ENCODE measurements at places on chromosomes 6 and 20.

- ATAC-seq = no peak
Measured at GRCh38 chr20:44542890-44543289, 21.0 kb upstream of the SERINC3 start.

- no peak for ATAC-seq
Measured at GRCh38 chr6:89379281-89379680, 26.8 kb upstream of the UBE2J1 start.

DNA sequence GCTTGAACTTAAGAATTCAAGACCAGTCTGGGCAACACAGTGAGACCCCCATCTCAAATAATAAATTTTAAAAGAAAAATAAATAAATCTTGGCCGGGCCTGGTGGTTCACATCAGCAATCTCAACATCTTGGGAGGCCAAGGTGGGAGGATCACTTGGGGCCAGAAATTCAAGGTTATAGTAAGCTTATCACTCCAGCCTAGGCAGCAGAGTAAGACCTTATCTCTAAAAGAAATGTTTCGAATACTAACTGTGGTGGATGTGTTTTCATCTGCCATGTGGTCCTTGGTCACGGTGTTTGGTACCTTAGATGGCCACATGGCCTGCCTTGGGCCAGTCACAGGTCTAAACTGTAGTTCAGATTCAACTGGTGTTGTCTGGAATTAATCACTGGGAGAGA lies 5.8 kb downstream of the UBE2C start:
- ATAC-seq = no peak

- no peak for ATAC-seq
Measured at GRCh38 chr6:168499045-168499650, 58.2 kb downstream of the SMOC2 start.

- no peak for ATAC-seq
Measured at GRCh38 chr6:1068068-1068467, 243.8 kb upstream of the FOXQ1 start.

- ATAC-seq = no peak
Measured at GRCh38 chr6:130320908-130321307, 44.9 kb upstream of the TMEM200A start.

DNA sequence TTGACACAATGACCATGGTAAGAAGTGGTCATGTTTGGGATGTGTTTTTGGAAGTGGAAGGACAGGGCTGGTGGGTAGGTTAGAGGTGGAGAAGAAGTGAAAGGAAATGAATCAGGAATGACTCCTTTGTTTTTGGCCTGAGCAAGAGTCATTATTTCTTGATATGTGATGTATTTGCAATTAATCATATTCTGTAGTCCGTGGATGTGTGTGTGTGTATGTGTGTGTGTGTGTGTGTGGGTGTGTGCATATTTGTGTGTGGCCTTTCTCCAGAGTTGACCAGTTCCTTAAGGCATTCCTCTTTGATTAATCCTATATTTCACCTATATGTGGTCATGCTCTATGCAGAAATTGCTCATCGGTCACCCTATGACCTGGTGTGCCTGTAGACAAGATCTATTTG lies 130.7 kb downstream of the UTRN start:
- ATAC-seq = no peak

- peak; percentile 81 for ATAC-seq
Measured at GRCh38 chr20:46757754-46758678, 48.6 kb downstream of the SLC2A10 start.

- no peak for ATAC-seq
Measured at GRCh38 chr6:137087902-137088301, 43.1 kb upstream of the IL20RA start.

GRCh38 chr20:37527638-37528445 lies at the start of gene BLCAP:
BLCAP (minus strand) TSS chr20:37527876; CDS start chr20:37519174, 8,702 bp downstream.
- peak; percentile 92 for ATAC-seq

- no peak for ATAC-seq
Measured at GRCh38 chr6:51513891-51514747, 573.3 kb downstream of the PKHD1 start.

DNA sequence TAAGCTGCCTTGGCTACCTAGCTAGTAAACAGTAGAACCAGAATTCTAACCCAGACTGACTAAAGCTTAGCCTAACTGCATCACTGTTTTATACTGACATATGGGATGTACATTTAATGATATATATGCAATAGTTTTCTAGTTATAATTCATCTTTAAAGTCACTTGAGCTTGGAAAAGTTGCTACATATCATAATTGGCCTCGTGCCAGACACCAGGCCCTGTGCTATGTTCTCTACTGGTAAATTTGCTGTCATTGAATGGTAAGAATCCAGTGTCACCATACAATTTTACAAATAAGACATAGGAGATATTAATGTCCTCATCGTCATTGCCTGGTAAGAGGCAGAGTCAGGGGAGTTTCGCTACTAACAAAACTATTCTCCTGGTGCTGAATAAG lies 396.8 kb downstream of the CDKAL1 start:
- ATAC-seq = no peak

- peak; percentile 83 for ATAC-seq
Measured at GRCh38 chr6:100464903-100465700, at the start of gene SIM1. SIM1 (minus strand) TSS chr6:100464921; CDS start chr6:100463468, 1,453 bp downstream.

- ATAC-seq = no peak
Measured at GRCh38 chr6:121190122-121190521, 144.2 kb downstream of the TBC1D32 start.

GRCh38 chr6:158506601-158507000 lies 53.3 kb upstream of the TMEM181 start:
- peak; percentile 54 for ATAC-seq

DNA sequence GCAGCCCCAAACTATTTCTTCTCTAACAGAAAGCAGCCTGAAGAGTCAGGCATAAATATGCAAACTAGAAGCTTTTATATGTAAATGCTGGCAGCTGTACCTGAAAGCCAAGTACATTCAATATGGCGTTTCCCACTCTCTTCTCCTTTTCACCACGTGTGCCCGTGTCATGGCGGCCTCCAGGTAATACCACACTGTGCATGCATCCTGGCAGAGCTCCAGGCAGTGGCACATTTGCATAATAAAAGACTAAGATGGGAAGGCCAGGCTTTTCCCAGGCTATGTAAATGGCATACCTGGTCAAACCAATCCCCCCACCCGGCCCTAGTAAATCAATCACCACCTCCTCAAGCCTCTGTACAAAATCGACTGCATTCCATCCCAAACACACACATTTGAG lies 120.6 kb downstream of the MMUT start:
- no peak for ATAC-seq

- no peak for ATAC-seq
Measured at GRCh38 chr6:41984623-41985022, 43.0 kb upstream of the CCND3 start.

DNA sequence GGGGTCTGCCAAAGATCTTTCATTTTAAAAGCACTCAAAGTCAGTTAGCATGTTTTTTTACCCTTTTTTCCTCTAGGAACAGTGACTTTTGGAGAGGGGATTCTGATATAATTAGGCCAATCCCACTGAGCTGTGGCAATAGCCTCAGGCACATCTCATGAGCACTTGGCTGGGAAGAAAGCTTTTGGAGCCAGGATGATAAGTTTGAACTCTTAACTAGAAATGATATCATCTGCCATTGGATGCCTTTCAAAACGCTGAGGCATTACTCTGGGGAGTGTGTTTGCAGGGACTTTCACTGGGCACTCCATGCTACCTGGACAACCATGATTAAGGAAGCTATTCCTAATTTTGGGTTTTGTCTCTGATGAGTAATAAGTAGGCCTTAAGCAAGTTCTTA lies 3.7 kb downstream of the SCGN start:
- no peak for ATAC-seq

DNA sequence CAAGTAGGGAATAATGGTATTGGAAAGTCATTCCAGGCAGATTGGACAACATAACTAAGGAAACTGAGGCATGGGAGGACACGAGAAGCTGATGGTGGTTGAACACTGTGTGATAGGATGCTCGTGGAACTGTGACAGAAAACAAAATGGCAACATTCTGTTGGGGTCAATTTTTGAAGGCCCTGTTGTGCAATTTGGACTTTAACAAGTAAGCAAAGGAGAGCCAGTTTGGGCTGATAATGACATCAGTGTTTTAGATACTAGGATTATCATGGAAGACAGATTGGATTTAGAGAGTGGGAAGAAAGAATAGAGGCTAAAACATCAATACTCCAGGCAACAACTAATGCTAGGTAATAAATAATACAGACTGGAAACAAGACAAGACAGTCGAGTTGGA lies 53.1 kb downstream of the PRKN start:
- no peak for ATAC-seq

GRCh38 chr6:116580198-116580597 lies 8.9 kb downstream of the RWDD1 start:
- peak; percentile 56 for ATAC-seq

DNA sequence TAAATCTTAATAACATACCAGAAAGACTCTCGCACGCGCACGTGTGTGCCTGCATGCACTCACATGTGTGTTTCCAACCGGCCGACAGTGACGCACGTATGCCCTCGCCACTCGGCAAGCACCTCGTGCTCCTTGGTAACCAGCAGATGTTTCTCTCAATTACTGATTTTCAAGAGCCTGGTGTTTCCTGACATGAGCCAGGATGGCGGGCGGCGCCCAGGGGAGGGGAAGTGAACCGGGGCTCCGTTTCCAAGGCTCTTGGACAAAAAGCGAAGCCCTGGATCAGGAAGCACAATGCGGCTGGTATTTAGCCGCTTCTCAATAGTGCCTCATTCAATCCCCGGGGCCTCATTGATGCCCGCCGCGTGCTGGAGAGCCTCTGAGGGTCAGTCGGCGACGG lies 37.7 kb downstream of the PMEPA1 start:
- no peak for ATAC-seq

DNA sequence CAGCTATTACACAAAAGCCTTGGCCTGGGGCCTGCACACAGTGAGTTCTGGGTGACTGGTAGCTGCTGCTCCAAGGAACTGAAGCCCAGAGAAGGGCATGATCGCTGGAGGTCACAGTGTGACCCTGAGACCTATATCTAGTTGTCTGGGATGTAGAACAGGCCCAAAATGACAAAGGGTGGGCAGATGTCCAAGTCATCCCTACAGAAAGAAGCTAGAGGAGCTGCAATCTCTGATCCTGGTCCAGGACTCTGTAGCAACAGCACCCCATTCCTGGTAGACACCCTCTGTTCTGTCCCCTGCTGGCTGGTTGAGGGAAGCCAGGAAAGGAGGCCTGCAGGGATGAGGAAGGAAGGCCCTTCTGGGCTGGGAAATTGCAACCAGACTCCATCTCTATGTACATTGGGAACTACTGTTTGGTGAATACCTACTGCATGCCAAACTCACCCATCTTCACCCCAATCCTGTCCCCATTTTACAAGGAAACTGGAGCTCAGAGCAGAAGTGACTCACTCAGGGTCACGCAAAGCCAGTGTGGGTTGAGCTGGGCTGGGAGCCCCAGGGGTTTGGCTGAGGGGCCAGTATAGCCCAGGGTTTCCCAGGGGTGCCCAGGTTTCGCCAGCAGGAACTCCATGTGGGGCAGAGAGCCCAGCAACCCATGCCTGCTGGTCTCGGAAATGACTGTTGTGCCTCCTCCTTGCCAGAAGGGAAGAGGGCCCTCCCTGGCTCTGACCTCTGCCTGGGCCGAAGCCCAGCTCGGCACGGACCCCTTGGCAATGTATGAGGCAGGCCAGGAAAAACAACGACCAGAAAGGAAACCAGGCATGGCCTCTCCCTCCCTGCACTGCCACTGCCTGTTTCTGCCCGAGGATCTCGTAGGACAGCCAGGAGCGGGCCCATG lies 44.9 kb upstream of the TLDC2 start:
- peak; percentile 10 for ATAC-seq

GRCh38 chr6:141105481-141105880 lies 1027.2 kb upstream of the GJE1 start:
- no peak for ATAC-seq

DNA sequence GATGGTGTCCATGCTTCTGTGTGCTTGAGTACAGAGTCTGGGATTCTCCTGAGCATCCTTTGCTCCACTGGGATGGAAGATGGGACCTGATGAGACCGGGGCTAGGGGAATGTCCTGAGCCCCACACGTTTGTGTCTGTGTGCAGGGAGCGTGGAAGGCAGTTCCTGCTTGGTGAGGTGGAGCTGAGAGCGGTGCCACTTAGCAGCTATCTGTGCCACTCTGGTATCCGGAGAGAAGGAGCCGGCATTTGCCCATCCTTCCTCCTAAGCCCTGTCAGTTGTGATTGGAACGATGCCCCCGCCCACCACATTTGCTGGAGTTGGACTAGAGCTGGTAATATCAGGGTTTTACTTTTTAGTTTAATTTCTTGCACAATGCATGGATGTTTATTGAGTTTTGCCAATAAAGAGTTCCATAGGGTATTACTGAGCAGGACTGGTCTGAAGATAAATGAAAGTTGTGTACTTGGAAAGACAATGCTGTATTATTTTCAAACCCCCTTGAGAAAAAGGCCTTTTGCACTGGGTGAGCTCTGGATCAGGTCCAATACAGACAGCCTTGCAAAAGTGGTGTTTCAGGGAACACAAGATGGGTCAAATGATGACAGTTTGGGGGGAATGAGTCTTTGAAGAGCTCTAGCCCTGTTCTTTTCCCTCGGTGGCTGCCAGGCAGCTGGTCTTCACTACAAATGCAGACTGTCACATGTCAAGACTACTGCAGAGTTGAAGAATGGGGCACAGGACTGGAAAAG lies 130.8 kb downstream of the SYCP2 start:
- no peak for ATAC-seq

GRCh38 chr6:44020148-44020547 lies 107.1 kb downstream of the MRPL14 start:
- ATAC-seq = no peak

DNA sequence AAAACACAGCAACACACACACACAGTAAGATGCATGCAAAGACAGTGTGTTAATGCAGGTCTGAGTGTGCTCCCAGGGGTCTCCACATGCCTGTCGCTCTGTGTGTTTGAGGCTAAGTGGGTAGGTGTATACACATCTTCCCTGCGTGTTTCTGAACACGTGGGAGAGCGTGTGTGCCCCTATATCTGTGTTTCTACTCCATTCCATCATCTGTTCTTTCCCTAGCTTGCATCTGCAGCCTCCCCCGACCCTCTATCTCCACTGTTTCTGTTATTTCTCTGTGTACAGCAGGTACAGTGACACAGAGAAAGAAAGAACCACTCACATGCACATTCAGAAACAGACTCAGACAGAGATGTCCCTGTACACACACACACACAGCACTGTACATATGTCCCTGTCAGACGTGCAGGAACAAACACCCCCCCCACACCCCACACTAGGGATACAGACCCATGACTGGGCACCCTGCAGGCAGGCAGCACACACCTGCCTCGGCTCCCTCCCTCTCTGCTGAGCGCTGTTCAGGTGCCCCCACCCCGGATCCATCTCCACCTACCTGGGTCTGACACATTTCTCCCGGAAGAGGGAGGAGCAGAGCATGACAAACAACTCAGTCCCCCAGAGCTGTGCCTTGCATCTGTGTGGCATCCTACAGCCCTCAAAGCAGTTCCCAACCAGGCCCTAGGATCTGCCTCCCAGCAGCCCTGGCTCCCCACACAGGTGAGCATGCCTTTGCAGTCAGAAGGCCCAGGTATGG lies 27.6 kb downstream of the KCNK15 start:
- no peak for ATAC-seq

- ATAC-seq = no peak
Measured at GRCh38 chr6:137495703-137496336, 1.6 kb upstream of the OLIG3 start.

DNA sequence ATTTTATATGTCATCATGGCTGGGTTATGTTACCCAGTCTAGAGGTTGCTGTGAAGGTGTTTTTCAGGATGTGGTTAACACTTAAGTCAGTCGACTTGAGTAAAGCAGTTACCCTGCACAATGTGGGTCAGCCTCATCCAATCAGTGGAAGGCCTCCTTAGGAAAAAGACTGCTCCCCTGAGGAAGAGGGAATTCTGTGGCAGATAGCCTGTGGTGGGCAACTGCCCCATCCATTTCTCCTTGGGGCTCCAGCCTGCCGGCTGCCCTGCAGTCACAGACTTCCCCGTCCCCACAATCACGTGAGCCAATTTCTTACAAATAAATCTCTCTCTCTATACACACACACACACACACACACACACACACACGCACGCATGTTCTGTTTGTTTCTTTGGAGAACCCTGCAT lies 34.5 kb upstream of the MPC1 start:
- ATAC-seq = no peak
